ENCODE measurements at places on chromosomes 16 and 17.

GRCh38 chr17:6623941-6624340, 16.6 kb downstream of the KIAA0753 start:
- no peak for DNase-seq

DNA sequence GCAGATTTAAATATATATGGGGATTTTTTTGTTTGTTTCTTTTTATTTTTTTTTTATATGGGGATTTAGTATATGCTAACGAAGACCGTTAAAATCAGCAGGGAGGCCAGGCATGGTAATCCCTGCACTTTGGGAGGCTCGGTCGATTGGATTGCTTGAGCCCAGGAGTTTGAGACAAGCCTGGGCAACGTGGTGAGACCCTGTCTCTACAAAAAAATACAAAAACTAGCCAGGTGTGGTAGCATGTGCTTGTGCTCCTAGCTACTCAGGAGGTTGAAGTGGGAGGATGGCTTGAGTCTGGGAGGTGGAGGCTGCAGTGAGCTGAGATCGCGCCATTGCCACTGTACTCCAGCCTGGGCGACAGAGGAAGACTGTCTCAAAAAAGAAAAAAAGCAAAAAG, 22.3 kb upstream of the MEIOC start:
- DNase-seq: no peak

DNA sequence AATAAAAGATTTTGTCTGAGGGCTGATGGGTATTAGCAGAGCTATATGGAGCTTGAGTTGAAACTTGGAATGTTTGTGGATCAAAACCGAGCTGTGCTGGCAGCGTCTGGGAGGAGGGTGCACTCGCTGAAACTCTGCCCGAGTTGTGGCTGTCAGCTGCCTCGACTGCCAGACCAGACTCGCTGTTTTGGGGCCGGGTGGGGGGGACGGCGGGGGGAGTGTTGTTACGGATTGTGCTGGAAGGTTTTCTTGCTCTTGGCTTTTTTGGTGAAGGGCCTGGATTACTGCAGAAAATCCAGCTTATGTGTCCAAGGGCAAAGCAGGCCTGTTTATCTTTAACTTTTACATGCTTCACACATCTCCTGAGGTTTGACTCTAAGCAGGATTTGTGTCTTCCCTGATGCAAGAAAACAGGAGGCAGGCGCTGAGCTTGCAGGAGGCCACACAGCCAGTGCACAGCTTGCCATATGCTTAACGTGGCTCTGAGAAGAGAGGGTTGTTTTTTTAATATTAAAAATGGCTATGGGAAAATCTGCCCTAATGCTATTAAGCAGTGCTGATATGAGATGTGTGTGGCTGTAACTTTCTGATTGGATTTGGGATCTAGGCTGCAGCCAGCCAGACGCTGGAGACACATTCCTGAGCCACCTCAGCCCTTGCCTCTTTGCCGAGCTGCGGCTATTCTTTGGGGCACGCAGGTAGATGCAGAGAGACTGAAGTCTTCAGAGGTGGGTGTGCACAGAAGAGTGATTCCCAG, 20.5 kb upstream of the RPTOR start:
- DNase-seq: no peak

DNA sequence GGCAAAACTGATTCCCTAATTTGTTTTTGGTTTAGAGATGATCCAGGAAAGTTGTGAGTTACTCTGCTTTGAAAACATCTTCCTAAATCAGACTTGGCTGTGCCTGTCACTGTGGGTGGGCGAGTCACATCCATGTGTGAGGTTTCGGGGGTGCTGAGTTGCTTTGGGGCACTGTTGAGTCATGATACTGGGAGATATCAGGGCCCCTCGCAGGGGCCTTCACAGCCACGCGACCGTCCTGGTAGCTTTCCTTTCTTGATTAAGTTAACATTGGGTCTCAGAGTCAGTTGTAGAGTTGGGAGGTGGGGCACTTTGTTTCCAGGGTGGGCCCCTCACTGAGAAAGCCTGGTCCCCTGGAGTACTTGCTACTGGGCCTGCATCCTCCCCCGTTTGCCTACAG, 58.3 kb upstream of the LGALS9 start:
- no peak for DNase-seq

- no peak for DNase-seq
Measured at GRCh38 chr16:9597967-9598730, 506.7 kb downstream of the HAPSTR1 start.

GRCh38 chr17:29720551-29720950, 97.8 kb upstream of the CORO6 start:
- no peak for DNase-seq

GRCh38 chr16:880471-881171, 80.1 kb upstream of the GNG13 start:
- no peak for DNase-seq

DNA sequence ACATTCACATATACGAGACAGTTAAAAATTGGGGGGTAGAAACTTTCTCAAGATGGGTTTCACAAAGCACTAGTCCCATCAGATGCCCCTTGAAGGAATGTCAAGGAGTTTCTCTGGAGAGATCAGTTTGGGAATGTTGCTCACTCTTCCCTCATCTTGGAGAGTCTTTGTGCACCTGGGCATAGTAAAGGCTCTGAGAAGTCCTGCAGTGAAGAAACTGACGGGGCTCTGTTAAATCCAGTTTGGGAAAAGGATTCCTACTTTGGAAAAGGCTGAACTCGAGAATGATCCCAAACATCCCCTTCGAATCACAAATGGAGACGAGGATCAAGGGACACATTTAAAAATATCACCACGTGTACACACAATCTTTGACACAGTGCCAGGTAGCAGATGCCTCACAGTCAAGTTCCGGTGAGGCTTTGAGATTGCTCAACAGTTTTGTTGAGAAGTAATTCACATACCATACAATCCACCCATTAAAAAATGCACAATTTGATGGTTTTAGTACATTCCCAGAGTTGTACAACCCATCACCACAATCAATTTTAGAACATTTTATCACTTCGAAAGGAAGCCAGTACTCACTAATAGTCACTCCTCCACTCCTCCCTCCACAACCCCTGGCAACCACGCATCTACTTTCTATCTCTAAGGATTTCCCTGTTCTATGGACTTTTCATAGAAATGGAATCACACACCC, 203.4 kb upstream of the FOXF1 start:
- no peak for DNase-seq

GRCh38 chr16:19644877-19645276, 73.2 kb downstream of the KNOP1 start:
- no peak for DNase-seq

DNA sequence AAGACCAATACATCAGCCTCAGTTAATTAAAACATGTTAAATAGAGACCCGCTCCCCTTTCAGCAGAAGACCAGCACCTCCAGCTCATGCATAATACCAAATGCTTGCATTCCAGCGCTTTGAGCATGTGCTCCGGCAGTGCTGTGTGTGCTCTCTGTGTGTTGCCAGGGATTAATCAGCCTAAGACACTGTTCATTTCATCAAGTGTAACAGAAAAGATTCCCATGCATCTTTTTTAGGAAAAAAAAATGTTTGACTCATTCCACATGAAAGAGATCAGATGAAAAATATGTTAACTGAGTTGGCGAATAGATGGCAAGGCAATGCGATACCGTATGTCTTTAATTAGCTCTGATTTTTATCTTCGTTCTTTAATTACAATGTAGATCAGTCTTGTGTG, 187.6 kb downstream of the RPTOR start:
- no peak for DNase-seq

Measured in esophagus squamous epithelium (tissue), 5 donors.